Activated CD4-positive, alpha-beta T cell treated with anti-CD3 and anti-CD28 coated beads for 24 hours (primary cell): ENCODE measurements at places on chromosomes 2 and 18.
A peak's percentile ranks its signal among the peaks of the same experiment; 100 is the strongest.

DNA sequence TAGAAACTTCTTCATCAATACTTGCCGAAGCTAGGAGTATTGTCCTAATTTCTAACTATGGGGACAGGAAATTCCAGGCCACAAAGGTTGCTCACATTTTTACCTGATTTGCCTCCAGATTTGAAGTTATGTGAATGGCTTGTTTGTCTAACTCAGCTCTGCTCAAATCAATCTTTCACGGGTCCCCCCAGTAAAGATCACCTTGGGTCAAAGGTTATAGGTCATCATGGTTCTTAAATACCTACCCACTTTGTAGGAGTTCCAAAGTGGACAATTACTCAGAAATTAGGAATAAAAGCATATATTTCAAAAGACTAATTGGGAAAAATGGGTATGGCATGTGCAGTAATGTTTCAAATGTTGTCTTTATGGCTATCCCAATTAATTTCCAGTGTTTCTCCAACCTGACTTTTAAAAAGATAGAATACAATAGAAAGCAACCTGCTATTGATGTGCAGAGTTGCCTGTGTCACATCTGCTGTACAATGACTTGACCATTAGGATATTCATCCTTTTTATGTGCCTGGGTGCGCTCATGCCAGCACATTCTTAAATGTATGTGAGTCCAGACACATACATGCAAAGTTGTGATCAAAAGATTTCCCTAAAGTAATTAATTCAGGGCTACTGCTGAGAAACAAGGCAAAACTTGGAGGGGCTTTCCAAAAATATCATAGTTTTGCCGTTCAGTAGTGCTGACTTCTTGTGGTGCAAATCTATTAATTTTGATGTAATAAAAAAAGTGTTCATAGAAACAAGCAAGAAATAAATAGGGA lies 126.1 kb downstream of the MYCN start:
- DNase-seq: no peak

- DNase-seq: no peak
Measured at GRCh38 chr2:64493788-64494187, 30.3 kb upstream of the AFTPH start.

DNA sequence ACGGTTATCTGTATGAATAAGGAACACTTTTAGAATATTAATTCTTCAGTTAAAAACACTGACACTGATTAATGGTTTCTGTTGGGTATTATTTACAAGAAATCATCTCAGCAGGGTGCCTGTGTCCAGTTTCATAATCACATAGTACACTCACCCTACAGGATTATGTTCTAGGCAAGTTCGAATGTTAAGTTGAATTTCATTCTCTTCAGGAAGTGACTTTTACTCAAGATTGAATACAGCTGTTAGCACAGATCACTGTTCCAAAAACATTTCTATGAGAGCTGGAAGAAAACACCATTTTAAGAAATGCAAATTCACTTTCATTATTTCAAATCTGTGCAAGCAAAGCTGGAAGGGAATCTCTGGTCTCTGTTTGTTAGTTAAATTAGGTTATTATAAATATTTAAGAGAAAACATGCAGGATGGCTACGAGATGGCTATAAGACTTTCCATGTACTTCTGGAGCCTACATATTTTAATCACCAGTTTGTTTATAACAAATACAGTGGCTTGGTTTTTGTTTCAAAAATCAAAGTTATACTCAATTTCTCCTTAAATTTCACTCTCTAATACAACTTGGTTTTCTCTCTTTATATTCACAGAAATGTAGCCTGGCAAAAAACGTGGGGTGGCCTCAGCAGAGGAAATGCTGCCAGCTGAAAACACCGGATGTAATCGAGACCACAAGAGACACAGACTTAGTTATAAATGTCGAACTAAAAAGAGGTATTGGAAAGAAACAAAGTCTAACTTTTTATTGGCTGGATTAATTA lies 65.8 kb downstream of the RBMS1 start:
- DNase-seq: no peak

DNA sequence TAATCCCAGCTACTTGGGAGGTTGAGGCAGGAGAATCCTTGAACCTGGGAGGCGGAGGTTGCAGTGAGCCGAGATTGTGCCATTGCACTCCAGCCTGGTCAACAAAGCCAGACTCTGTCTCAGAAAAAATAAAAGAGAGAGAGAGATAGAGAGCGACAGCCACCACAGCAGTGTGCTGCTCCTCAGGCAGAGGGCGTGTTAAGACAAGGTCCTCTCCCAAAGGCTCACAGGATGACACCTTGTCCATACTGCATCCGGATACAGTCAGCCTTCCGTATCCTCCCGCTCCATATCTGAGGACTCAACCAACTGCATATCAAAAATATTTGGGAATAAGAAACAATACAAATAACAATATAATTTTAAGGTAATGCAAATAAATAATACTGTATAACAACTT lies 20.1 kb downstream of the ARL4C start:
- DNase-seq: no peak

DNA sequence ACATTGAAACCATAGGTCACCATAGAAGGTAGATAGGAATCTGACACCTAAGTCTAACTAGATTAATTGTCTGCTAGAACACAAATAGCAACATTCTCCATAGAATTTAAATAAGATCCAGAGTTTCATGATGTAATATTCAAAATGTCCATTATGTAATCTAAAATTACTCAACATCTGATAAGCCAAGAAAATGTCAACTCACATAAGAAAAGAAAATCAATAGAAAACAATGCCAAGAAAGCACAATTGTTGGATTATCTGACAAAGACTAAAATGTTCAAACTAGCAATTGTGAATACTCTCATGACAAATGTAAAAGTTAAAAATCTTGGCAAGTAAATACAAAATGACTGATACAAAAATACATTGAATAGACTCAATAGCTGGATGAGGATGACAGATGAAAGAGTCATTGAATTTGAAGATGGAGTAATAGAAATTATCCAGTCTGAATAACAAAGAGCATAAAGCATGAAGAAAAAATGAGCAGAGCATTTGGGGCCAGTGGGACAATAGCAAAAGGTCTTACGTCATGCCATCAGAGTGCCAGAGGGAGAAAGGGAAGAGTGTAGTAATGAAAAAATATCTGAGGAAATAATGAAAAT lies 358.6 kb downstream of the METTL4 start:
- DNase-seq: no peak

- DNase-seq: no peak
Measured at GRCh38 chr2:37110306-37111212, 26.2 kb downstream of the GPATCH11 start.

DNA sequence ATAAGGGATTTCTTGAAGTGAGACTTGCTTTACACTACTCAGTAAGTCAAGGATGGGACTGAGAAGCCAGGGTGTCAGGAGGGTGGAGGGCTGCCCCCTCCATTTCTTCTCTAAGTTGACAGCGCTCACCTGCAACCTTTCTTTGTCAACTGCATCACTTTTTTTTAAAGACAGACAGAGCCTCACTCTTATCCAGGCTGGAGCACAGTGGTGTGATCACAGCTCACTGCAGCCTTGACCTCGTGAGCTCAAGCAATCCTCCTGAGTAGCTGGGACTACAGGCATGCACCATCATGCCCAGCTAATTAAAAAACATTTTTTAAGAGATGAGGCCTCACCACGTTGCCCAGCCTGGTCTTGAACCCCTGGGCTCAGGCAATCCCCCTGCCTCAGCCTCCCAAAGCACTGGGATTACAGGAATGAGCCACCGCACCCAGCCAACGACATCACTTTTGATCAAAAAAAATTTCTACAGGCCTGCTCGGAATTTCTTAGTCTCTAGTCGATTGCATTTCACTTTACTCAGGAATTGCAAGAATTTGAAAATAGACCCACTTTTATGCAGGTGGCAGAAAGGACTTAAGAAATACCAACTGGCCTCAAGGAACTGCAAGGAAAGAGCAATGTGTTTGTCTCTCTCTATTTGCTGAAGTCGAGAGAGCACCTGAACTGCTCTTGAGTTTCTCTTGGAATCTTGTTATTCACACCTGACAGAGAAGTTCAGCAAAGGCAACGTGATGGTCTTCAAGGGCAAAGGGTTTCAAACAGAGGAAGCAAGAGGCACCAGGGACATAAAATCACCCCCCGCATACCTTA lies 101.4 kb downstream of the MYOM1 start:
- DNase-seq: no peak

GRCh38 chr18:68714366-68714711 lies 569 bp downstream of the TMX3 start:
- DNase-seq: no peak

GRCh38 chr2:197071790-197072436 lies 145.4 kb upstream of the PGAP1 start:
- DNase-seq: no peak

DNA sequence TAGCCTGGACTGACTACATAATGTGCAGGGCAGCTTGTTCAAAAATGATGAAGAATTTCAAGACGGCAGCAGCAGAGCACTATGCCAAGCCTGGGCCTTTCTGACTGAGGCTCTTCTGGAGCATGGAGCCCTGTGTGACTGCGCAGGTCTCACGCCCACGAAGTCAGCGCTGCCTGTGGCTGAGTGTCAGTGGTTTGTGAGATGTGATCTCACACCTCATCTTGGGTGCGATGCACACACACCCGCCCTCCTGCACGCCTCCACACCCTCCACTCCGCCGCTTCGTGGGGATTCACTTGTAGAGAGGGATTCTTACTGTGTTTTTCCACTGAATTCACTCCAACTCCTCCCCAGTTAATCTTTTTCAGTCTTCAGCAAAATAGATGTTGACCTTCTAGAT lies 103.9 kb downstream of the VIT start:
- DNase-seq: peak; percentile 36

- no peak for DNase-seq
Measured at GRCh38 chr2:157684940-157685466, 56.3 kb upstream of the ACVR1C start.

- no peak for DNase-seq
Measured at GRCh38 chr2:157442191-157442590, 1.7 kb downstream of the CYTIP start.

DNA sequence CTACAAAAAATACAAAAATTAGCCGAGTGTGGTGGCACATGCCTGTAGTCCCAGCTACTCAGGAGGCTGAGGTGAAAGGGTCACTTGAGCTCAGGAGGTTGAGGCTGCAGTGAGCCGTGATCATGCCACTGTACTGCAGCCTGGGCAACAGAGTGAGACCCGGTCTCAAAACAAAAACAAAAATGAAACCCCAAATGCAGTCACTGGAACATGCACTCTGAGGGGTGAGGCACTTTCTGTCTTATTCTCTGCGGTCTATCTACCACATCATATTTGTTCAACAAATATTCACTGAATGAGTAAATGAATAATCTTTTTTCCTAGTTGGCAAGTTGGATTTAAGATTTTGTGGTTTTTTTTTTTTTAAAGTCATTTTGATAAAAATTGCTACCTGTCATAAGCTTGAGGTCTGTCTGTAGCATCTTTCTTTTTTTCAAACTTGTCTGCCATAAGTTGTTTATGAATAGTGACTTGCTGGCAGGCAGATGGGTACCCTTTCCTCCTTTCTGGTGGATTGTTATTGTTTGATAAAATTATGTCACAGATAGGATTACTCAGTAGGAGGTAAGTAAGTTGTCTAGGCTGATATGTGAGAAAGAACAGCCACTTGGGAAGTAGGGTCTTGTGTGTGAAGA lies 11.8 kb downstream of the CHRNA1 start:
- DNase-seq: no peak

DNA sequence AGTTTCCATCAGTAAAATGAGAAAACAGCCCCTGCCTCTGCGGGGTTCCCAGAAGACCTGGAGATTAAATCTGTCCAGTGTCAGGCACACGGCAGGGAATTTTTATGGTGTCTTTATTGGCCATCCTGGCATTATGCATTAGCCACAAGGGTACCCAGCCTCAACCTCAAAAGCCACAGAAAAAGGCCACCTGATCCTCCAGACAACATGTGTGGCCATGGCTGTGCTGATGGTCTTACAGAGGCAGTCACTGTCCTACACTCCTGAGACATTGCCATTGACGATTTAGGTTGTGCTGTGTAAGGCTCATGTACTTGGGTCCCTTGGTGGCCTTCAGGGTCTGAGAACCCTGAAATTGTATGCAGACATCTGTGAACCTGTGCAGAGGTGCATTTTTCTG lies 115.6 kb downstream of the SMAD7 start:
- no peak for DNase-seq

GRCh38 chr18:57629422-57629821 lies 7.8 kb upstream of the NARS1 start:
- DNase-seq: no peak

GRCh38 chr2:45283764-45284620 lies 274.7 kb upstream of the SIX2 start:
- no peak for DNase-seq

- no peak for DNase-seq
Measured at GRCh38 chr18:32373995-32374394, 96.7 kb downstream of the GAREM1 start.

GRCh38 chr2:17070711-17071110 lies 405.1 kb upstream of the CYRIA start:
- DNase-seq: no peak

GRCh38 chr2:116487336-116487735 lies 1327.2 kb upstream of the DDX18 start:
- DNase-seq: no peak

DNA sequence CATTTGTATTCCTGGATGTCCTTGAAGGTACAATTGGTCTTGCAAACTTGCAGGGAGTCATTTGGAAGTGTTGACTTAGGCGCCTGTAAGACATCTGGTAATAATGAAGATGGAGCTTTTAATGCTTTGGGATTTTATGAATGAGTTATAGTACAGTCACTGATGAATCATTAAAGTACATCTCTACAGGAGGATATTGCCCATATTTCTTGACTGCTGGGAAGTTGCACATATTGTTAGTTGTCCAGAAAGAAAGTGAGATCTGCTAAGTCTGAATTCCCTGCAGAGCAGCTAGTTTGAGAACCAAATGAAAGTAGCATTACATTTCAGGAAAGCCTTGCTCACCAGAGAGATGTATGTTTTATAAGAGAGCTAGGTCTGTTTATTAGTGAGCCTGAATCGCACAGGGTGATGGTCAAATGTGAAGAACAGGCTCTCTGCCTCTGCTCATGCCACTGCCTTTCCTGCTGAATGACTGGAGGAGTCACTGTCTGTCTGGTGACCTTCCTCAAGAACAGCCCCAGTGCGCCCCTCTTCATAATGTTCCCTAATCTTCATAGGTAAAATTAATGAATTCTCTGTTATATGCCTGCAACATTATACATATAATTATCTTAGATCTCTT lies 138.9 kb upstream of the KLHL14 start:
- no peak for DNase-seq

- DNase-seq: peak; percentile 35
Measured at GRCh38 chr2:98822301-98823164, 91.6 kb upstream of the MGAT4A start.

- DNase-seq: no peak
Measured at GRCh38 chr2:149781263-149781808, 193.8 kb upstream of the MMADHC start.

GRCh38 chr2:39631718-39632117 lies 34.0 kb upstream of the TMEM178A start:
- no peak for DNase-seq

- no peak for DNase-seq
Measured at GRCh38 chr2:217918308-217919024, 84.3 kb downstream of the TNS1 start.

- no peak for DNase-seq
Measured at GRCh38 chr2:135773319-135773718, 31.7 kb downstream of the UBXN4 start.

- no peak for DNase-seq
Measured at GRCh38 chr18:76490670-76491472, 4.2 kb downstream of the ZNF516 start.

GRCh38 chr2:233974530-233975071 lies 57.4 kb downstream of the TRPM8 start:
- DNase-seq: no peak

- no peak for DNase-seq
Measured at GRCh38 chr2:3272761-3273160, 104.9 kb downstream of the EIPR1 start.
